ENCODE measurements at places on chromosomes 7 and 10.

- no peak for DNase-seq
Measured at GRCh38 chr7:100396421-100396982, 23.2 kb downstream of the PILRA start.

DNA sequence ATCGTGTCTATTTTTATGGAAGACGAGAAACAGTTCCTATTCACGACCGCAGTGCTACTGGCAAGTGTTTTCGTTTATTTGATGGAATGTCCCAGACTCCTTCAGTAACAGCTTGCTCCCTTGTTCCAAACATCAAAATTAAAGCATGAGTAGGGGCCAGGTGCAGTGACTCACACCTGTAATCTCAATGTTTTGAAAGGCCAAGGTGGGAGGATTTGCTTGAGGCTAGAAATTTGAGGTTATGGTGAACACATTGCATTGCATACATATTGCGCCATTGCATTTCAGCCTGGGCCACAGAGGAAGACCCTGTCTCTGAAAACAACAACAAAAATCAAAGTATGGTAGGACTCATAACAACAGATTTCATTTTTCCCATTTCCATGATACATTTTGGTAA is 22.8 kb downstream of the PTTG1IP2 start:
- no peak for DNase-seq

GRCh38 chr10:126156012-126156411 is 232.3 kb downstream of the ADAM12 start:
- peak; percentile 22 for DNase-seq

DNA sequence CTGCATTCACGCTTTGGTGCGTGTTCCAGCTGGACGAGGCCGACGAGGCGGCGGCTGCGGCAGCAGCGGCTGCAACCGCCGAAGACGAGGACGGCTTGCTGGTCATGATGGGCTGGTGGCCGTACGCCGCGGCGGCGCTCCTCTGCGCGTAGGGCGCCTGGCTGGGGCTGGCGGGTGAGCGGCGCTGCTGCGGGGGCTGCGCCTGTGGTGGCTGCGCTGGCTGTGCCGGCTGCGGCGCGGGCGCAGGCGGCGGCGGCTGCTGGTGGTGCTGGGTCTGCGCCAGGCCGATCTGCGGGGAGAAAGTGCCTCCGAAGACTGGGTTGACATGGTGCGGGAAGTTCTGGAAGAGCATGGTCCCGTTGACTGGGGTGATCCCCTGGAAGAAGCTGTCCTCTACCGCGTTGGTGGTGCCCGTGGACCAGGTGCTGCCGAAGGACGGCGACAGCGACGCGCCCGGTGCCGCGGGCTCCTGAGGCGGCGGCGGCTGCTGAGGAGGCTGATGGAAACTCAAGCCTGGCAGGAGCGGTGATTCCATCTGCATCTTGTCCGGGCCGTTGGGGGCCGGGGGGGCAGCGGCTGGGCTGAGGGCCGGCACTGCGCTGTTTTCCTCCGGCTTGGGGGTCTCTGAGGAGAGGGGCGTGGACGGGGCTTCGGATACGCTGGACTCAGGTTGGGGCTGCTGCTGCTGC is 51.1 kb downstream of the CPEB3 start:
- peak; percentile 15 for DNase-seq

- peak; percentile 50 for DNase-seq
Measured at GRCh38 chr7:78905436-78905835, 548.0 kb downstream of the MAGI2 start.

DNA sequence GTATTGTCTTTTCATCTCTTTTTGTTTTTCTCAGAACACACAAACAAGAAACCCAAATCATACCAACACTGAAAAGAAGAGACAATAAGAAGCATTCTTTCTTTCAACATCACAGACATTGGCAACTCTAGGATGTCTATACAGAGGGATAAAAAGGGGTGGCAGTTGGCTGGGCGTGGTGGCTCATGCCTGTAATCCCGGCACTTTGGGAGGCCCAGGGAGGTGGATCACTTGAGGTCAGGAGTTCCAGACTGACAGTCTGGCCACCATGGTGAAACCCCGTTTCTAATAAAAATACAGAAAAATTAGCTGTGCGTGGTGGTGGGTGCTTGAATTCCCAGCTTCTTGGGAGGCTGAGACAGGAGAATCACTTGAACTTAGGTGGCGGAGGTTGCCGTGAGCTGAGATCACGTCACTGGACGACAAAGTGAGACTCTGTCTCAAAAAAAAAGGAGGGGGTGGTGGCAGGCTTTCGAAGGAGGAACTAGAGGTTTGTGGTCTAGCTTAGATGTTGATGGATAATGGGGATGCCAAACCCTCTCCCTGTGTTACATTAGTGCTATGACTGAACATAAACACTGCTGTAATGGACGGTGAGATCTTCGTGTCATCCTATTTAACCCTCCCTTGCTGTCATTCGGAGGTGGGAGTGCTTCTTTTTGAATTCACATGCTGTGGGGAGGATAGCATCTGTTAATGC is 9.4 kb downstream of the CNNM2 start:
- no peak for DNase-seq

DNA sequence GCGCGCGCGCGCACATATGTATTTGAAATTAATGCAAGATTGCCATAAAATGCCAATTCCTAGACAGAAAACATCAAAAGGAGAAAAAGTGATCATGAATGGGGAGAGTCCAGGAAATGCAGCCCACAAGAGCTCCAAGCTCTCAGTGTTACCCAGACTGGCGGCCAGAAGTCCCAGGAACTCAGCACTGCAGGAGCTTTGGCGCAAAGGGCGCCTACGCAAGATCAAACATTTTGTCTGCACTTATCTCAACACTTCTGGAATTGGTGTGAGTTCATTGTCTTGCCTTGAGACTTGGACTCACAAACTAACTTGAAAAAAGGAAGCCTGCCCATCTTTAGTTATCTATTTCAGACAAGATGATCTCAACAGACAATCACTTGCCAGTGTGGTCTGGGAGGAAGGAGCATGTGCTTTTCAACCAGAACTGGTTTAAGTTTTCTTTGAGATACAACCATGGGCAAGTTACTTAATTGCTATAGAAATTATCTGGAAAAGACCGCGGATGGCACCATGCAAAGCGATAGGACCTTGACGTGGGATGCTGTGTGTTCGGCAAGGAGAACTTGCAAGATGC is 77.2 kb downstream of the KIAA1549 start:
- no peak for DNase-seq

DNA sequence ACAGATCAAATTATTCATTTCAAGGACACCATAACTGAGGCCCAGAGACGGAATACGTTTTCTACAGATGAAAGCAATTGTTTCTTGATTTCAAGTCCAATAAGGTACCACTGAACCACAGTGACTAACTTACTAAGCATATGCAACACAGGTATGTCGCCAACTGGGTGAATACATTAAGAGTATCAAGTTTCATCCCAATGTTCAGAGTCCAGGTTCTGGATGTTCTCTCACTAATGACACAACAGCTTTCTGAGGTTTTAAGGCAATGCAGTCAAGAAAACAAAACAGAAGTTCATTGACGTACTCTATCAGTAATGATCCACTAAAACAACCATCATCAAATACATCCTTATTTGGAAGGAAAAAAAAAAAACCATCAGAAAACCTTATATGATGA is 35.8 kb downstream of the NSUN6 start:
- DNase-seq, result peak; percentile 1

GRCh38 chr7:104804696-104805095 is 209.3 kb upstream of the KMT2E start:
- no peak for DNase-seq

GRCh38 chr7:134662166-134662870 is 15.7 kb downstream of the BPGM start:
- no peak for DNase-seq

DNA sequence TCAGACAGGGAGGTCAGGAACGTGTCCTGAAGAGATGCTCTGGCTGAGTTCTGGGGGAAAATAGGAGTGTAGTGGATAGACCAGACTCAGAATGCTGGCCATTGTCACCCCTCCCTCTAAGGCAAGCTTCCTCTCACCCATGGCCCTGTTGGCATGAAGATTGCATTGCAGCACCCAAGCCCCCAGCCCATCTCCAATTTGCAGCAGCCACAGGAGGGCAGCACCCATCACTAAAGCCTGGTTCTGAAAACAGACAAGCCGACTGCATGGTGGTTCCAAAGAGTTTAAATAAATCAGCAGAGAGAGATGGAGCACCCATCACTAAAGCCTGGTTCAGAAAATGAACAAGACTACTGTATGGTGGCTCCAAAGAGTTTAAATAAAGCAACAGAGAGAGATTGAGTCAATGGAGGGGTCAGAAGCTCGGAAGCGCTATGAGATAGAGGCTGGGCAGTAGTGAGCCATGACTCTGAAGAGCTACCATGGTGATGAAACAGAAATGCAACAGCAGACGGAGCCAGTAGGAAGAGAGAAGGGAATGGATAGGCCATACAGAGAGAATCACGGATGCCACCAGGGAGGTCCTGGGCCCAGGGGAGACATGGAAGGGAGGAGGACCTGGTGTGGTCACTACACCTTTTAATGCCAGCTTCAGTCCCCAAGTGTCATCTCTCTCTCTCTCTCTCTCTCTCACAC is 237.9 kb upstream of the MYO3A start:
- DNase-seq, result no peak

Measured in NCI-H69 (cell line).